Stimulated activated CD8-positive, alpha-beta memory T cell treated with anti-CD3 and anti-CD28 coated beads, Interleukin-4, amount 100 ng/mL, for 1 hour (primary cell): ENCODE measurements at places on chromosomes 4 and X.

- no peak for DNase-seq
Observed at GRCh38 chrX:129772796-129773431, 6.8 kb upstream of the SASH3 start.

GRCh38 chrX:72095370-72095769, 36.3 kb downstream of the RTL5 start:
- DNase-seq: no peak

DNA sequence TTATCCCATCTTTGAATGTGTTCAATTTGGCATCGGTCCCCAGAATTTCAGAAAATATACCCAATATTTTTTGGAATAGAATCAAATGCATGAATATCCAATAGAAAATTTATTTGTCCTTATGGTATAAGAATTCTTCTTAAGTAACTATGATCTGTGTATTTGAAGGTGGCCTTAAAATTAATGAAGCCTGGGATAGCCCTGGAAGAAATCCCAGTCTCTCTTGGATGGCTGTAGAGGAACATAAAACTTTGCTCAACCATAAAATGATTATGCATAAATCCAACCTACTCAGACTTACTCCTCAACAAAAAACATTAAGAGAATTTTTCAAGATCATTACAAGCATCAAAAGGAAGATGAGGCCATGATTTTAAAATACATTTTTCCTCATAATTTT, 269.4 kb upstream of the SMIM31 start:
- no peak for DNase-seq

DNA sequence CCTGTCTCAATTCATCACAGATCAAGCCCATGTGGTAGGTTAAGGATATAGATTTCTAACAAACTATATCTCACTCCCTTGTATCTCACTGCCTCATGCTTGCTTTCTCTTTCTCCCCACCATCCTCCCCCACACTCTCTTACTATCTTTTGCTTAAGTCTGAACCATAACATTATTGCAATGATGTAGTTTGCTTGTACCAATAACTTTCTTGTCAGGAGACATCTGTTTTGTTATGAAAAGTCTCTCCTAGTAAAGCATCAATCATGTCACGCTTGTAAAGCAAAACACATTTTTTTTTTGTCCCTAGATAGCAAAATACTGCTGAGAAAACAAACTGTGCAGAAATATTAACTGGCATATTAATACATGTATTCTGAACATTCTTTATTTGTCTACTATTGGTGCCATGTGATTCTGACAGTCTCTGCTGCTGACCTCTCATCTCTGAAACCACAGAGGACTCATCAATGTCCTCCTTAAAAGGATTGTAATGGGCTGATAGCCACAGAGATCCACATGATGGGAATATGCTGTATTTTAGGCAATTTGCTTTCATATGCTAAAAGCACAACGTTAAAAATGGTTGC, 217.5 kb downstream of the VEGFC start:
- no peak for DNase-seq

- DNase-seq: no peak
Observed at GRCh38 chr4:145034727-145035211, 63.2 kb downstream of the ANAPC10 start.

GRCh38 chrX:17500145-17500579, 125.2 kb downstream of the NHS start:
- DNase-seq: no peak

DNA sequence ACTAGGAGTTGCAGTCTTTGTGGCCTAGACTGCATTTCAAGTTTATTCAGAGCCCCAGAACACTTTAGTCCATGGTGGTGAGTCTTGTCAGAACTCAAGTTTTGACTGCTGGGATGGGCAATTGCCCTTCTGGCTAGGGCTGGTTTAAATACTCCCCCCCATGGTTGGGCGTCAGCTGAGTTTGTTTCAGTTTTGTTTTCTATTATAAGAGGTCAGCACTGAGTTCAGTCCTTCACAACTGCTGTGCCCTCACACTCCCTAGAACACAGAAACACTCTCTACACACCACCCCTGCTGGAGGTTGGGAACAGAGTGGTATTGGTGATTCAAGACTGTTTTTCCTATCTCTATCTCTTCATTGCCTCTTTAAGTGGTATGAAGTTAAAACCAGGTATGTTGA, 217.0 kb downstream of the GUCY2F start:
- DNase-seq: no peak

- DNase-seq: no peak
Observed at GRCh38 chr4:47533689-47534347, 48.7 kb downstream of the ATP10D start.

DNA sequence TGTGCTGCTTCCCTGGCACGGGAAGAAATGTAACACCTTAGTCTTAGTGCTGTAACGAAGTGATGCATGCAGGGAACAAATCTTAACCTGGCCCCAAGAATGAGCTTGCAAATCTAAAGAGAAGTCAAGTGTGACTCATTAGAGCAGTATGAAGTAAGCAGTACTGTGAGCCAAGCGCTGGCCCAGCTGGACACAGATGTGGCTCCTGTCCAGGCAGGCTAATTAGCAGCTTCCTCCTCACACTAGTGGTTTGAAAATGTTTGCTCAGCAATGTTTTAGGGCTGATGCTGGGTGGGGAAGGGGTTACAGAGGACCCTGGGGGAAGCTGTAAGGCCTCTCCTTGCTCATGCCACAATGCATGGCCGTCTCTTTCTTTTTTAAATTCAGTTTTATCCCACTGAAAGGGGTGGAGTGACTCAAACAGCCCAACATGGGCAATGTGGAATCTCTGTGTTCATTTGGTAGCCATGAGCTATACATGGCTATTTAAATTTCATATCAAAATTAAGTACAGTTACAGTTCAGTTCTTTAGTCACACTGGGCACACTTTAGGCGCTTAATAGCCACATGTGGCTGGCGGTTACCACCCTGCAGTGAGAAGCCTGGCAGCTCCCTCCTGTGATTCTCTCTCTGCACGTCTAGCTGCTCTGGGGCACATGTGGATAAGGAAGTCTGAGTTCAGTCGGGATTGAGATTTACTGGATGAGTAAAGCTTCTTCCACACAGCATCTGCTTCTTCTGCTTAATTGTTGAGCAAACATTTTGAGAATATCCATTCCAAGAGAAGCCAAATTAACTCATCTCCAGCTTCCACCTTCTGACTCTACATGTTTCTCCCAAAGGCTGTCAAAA, 48.8 kb downstream of the MAP7D2 start:
- DNase-seq: no peak

- no peak for DNase-seq
Observed at GRCh38 chr4:129839687-129840086, 743.7 kb downstream of the C4orf33 start.

DNA sequence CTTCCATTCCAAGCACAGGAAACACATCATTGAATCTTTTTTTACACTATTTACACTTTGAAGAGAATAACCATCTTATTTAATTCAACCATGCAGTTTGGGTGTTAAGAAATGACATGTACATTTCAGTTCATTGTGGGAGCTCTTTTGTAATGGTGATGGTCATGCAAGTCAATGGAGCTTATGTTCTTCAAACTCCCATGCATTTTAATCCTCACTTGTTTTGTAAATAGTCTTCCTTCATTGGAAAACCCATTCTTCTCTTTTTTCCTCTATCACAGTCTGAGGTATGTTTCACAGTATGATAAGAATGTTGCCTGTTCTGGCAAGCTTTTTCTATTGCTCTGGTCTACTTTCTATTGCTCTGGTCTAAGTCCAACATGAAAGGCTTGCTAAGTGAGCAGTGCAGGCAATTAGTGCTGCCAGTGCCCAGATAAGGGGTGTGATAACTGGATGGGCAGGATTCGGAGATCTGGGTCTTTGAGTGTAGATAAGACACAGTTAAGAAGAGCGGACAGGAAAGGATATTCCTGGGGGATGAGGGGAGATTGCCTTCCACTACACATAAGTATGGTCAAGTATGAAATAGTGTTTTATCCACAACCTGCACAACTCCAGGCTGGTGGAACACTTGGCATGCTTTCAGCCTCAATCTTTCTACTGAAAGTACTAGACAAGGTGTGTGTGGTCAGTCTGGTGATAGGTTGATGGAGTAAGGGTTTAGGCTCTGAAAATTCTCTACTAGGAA, 17.1 kb downstream of the AFP start:
- DNase-seq: no peak

GRCh38 chrX:34884817-34885216, 57.8 kb upstream of the FAM47B start:
- DNase-seq: no peak

- no peak for DNase-seq
Observed at GRCh38 chr4:126071346-126072333, 756.9 kb downstream of the FAT4 start.

DNA sequence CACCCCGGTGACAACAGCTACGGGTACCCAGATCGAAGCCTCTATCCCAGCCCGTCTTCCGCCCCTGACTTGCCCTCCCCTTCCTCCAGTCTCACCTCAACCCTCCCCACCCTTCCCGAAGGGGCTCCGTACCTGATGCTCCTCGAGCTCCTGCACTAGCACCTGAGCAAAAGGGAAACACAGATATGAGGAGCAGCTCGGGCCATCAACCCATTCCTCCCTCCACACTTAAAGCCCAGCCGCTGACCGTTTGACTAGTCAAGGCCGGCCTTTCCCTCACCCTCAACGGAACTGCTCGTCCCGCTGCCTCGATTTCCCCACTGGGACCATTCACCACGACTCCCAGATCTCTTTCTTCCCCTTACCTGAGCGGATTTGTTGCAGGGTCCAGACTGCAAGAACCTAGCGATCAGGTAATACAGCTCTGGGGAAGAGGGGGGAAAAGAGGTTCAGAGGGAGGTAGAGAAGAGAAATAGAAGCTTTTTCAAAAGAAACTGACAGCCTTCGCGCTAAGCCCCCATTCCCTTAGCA, 731 bp downstream of the BRWD3 start:
- DNase-seq: no peak

DNA sequence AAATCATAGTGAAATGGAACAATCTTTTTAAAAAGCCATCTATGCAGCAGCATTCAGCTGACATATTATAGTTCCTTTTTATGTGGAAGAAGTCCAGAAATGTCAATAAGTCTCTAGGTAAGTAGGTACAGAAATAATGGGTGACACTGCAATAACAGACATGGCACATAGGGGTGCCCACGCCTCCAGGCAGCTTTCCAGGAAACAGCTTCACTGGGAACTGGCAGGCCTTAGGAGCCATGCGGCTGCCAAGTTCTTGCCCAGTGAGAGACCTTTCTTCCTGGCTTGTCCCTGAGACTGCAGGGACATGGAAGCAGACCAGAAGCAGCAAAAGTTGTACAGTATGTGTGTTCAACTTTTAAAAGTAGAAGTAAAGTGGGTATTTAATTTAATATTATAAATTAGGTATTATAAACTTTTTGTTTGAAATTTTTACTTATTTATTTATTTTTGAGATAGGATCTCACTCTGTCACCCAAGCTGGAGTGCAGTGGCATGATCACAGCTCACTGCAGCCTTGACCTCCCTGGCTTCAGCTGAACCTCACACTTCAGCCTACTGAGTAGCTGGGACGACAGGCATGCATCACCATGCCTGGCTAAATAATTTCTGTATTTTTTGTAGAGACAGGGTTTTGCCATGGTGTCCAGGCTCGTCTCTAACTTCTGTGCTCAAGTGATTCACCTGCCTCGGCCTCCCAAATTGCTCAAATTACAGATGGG, 12.1 kb upstream of the ETNPPL start:
- DNase-seq: no peak

DNA sequence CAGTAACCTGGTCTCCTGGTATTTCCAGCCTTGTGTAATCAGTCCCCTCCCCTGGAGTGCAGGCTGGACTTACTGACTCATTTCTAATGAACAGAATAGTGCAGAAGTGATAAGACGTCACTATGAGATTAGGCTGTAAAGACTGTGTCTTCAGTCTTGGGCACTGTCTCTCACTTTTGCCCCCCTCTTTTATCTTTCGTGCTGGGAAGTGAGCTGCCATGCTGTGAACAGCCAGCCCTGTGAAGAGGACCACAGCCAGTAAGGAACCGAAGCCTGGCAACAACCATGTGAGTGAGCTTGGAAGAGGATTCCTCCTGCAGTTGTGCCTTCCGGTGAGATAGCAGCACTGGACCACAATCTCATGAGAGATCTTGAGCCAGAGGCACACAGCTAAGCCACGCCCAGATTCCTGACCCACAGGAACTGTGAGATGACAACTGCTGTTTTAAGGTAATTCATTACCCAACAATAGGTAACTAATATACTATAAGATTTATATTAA, 67.5 kb upstream of the GPR34 start:
- no peak for DNase-seq

DNA sequence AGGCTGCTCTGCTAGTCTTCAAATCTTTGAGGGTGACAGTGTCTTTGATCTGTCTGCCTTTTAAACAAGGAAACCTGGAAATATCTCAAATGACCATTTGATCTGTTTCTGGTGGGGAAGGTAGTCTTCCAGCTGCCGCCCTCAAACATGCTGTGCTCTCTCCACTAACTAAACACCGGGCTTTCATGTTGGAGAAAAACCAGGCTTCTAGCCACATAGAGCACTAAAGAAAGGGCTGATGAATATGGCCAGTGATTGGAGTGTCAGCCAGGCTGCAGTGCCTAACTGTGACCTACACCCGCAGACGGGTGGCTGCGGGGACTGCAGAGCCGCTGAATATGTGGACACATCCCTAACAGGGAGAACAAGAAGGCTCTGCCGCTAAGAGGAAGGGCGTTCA, 85.9 kb downstream of the UNC5C start:
- DNase-seq: no peak

DNA sequence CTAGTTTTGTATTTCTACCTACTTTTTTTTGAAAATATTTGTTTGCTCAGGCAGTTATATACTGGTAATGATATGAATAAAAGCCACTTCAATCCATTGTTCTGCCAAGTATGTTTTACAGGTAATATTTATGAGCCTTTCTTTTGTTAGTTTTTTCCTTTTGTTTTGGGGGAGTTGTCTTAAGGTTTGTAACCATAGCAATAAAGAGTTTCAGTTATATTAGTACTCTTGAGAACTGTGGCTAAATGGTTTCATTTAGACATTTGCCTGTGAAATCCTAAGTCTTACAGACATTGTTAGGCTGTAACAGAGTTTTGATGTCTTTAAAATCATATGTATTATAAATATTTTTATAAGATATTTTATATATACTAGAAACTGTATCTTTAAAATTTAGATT, 150.1 kb downstream of the DIPK2B start:
- DNase-seq: no peak

DNA sequence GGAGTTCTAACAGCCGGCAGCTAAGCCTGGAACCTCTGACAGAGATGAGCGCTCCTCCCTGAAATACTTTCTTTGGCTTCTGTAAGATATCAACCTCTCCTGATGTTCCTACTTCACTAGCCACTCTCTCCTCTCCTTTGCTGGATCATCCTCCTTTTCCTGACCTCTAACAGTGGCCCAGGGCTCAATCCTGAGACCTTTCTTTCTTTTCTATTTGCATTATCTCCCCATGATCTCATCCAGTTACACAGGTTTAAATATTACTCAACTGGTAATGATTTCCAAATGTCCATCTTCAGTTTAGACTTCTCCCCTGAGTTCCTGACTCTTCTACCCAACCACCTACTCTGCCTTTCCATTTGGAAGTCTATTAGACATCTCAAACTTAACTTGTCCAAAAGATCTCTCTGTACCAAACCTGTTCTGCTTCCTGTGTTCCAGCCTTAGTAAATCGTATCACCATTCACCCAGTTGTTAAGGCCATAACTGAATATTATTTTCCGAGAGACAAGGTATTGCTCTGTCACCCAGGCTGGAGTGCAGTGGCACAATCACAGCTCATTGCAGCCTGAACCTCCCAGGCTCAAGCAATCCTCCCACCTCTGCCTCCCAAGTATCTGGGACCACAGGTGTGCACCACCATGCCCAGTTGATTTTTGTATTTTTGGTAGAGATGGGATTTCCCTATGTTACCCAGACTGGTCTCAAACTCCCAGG, 41.1 kb downstream of the RFC1 start:
- DNase-seq: no peak

GRCh38 chrX:138710866-138711341, 613 bp downstream of the FGF13 start:
- DNase-seq: no peak
